EH (cell line): ENCODE measurements at places on chromosomes 4 and X.

GRCh38 chrX:64456828-64457227 is 61.6 kb upstream of the MTMR8 start:
- no peak for DNase-seq

DNA sequence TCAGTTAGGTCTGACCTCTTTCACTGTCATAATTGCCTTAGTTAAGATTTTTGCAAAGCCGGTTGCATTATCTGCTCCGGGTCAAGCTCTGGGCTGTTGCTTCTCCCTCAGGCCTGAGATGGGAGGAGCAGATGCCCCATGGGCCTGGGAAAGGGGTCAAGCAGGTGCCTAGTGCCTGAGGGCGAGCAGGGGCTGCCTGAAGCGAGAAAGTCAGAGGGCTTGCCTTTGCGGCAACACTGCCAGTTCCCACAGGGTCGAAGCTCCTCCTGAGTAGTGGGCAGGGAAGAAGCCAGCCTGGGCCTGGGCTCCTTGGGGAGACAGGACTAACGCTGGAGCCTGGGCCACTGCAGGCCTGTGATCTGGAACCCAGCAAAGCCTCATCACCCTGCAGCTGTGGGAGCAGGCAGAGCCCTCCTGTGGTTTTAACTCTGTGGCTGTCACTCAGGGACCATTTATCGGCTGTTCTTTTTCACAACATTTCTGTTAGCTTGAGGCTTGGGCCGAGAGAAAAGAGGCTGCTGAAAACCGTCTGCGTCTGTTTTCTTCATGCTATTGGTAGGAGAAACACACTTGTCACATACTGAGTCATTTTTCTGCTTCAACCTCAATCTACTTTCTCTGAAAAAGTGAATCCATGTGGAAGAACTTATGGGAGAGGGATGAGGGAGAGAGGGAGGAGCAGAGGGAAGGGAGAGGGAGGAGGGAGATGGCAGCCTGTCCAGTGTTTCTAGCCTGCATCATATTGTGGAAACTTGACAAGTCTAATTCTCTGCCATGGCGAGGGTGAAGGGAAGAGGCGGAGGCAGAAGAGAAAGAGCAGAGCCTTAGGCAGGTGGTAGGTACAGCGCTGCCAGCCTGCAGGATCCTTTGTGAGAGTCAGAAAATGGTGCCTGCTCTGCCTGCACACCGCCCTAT is 68.4 kb downstream of the RHOH start:
- no peak for DNase-seq

DNA sequence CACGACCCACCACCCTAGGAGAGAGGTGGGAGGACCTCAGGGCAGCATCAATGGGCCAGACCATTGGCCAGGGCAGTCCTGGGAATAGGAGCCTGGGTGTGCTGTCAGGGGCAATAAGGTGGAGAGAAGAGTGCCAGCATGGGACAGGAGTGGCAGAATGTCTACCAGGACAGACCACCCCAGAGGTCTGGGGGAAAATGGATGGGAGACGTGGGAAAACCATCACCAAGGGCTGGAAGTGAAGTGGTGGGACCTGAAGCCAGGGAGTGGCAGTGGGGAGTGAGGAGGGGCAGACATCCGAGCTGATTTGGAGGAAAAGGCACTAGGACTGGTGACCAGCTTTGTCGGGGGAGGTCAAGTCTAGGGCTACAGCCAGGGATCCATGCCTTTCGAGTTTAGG is 993 bp downstream of the EVC2 start:
- DNase-seq = no peak

DNA sequence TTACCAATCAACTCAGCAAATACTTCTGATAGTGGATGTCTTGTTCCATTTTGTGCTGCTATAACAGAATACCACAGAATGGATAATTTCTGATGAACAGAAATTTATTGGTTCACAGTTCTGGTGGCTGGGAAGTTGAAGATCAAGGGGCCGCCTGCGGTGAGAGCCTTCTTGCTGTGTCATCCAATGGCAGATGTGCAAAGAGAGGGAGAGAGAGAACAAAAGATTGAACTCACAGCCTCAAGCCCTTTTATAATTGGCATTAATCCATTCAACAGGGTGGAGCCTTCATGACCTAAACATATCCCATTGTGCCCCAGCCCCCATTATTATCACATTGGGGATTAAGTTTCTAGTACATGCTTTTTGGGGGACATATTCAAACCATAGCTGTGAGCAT is 86.1 kb downstream of the ADGRG4 start:
- no peak for DNase-seq

DNA sequence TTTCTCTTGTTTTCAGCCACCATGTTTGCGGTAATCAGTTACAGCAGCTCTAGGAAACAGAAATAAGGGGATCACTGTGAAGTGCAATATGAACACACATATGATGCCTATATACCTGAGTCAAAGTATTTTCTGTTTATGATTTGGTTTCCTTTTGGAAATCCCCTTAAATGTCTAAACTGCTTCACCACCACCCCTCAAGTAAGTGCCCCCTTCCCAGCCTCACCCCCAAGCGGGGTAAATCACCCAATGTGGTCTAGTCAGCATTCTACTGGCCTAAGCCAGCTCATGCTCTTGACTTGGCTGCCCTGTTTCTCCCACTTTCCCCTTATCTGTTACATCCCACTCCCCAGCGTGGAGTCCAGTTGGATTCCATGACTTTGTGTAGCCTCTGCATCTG is 176.5 kb downstream of the QDPR start:
- no peak for DNase-seq

DNA sequence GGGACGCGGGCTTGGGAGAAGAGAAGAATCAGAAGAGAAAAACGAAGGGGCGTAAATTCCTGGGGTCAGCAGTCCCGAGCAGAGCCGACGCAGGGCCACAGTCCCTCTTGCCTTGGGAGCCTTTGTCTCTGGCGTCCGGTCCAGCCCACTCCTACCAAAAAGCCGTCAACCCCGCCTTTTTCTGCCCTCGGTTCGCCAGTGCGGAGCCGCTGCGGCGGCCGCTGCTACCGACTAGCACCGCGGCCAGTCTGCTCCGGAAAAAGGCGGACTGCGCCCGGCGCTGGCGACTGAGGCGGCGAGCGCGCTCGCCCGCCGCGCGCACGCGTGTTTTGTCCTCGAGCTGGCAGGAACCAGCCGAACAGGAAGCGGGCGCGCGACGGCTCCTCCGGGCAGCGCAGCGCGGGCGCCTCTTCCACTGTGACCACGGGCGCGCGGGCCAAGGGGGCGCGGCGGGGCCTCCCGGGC is 502 bp downstream of the HNRNPDL start:
- DNase-seq = no peak
